Neuronal stem cell (in vitro differentiated cells): ENCODE measurements at places on chromosomes 7 and 10.

- DNase-seq: no peak
- no peak overlapping the region for H3K4me3 ChIP-seq
- peaks cover 4% of the 10 kb centered on the region for H3K4me1 ChIP-seq
These were observed 185.7 kb downstream of the TAX1BP1 start for GRCh38 chr7:27925573-27926201.

DNA sequence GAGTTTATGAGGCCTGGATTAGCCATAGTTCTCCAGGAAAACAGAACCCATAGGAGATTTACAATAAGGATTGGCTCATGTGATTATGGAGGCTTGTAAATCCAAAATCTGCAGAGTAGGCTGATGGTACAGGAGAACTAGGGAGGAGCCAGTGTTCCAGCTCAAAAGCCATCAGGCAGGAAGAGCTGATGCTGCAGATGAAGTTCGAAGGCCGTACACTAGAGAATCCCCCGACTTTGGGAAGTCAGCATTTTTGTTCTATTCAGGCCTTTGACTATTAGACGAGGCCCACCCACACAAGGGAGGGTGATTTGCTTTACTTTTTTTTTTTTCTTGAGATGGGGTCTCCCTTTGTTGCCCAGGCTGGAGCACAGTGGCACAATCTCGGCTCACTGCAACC, 37.6 kb downstream of the KIN start:
- peaks cover 11% of the 10 kb centered on the region for H3K36me3 ChIP-seq
- no peak overlapping the region for H3K4me3 ChIP-seq
- no peak for DNase-seq
- H3K4me1 ChIP-seq: no peaks in the 10 kb centered on the region

DNA sequence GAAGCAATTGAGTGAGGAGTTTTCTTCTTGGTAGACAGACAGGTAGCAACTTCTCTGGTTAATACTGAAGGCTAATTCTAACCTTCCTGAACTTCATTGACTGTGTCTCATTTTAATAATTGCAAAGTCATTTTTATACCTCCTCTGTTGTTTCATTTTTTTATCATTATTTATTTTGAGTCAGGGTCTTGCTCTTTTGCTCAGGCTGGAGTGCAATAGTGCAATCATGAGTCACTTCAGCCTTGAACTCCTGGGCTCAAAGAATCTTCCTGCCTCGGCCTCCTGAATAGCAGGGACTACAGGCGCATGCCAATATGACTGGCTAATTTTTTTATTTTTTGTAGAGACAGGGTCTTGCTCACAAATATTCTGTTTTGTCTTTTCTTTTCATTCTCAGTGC, 45.4 kb downstream of the APBB1IP start:
- no peak for DNase-seq
- H3K4me1 ChIP-seq: no peaks in the 10 kb centered on the region
- no peak overlapping the region for H3K27ac ChIP-seq
- no peak overlapping the region for H3K4me3 ChIP-seq
- H3K36me3 ChIP-seq: no peaks in the 10 kb centered on the region

DNA sequence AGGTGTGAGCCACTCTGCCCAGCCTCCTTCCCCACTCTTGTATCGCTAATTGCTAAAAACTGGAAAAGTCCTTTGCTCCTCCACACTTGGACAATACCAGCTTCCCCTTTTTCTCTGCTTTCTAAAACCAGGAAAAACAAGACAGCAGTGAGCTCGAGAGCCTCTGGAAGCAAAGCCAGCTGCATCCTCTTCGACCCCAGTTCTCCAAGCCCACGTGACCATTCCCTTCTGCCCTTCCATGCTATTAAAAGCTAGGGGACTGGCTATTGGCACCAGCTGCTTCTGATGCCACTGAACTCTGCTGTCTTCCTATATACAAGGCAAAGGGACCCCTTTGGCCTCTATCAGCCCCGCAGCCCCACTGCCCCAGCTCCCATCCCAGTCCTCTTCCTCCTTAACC, 92.2 kb downstream of the SPDYE5 start:
- no peak overlapping the region for H3K4me3 ChIP-seq
- no peak overlapping the region for H3K27ac ChIP-seq
- no peak for DNase-seq
- H3K27me3 ChIP-seq: no peaks in the 10 kb centered on the region
- no peaks in the 10 kb centered on the region for H3K4me1 ChIP-seq

GRCh38 chr7:43615558-43616145, 32.7 kb downstream of the STK17A start:
- no peaks in the 10 kb centered on the region for H3K27me3 ChIP-seq
- H3K4me3 ChIP-seq: no peak overlapping the region
- no peak for DNase-seq
- peaks cover 2% of the 10 kb centered on the region for H3K36me3 ChIP-seq

- H3K4me1 ChIP-seq: peaks cover 14% of the 10 kb centered on the region
- no peak for DNase-seq
- H3K36me3 ChIP-seq: no peaks in the 10 kb centered on the region
- H3K27me3 ChIP-seq: no peaks in the 10 kb centered on the region
- peak overlapping the region; percentile 12 for H3K27ac ChIP-seq
- H3K4me3 ChIP-seq: no peak overlapping the region
These were observed 47.7 kb downstream of the VIPR2 start for GRCh38 chr7:159096736-159097581.

DNA sequence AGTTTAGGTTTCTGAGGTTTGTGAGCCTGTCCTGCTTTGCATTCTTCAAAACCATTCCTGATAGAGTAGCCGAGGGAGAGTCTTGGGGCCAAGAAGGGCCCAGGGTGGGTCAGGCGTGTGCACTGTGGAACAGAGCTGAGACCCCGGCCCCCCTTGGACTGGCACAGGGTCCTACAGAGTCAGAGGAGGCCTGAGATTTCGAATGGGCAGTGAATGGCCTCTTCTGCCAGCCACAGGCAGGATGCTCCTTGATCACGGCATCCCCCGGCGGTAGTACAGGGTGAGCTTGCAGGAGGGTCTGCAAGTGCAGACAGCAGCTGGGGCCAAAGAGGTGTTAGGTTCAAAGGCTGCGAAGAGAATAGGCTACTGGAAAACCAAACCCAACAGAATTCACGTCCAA, 4.6 kb downstream of the TRIM56 start:
- peaks cover 44% of the 10 kb centered on the region for H3K36me3 ChIP-seq
- DNase-seq: no peak
- no peaks in the 10 kb centered on the region for H3K27me3 ChIP-seq
- H3K4me1 ChIP-seq: peaks cover 2% of the 10 kb centered on the region
- H3K27ac ChIP-seq: no peak overlapping the region
